ENCODE measurements at places on chromosomes 5 and 9.

GRCh38 chr5:82922086-82922734 lies 155.0 kb downstream of the TMEM167A start:
- peak; percentile 14 for DNase-seq

DNA sequence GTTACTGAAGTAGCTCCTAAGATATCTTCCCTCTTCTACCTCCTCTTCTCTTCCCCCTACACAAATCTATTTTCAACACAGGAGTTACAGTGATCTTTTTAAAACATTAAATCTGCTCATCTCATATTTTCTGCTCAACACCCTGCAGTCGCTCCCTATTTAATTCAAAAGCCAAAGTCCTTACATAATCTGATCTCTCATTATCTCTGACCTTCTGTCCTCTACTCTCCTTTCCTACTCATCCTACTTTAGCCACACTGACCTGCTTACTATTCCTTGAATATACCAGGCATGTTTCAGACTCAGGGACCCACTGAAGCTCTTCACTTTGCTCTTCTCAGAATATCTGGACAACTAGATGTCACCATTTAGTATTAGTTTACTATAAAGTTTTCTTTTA lies 87.9 kb downstream of the YTHDC2 start:
- no peak for DNase-seq

DNA sequence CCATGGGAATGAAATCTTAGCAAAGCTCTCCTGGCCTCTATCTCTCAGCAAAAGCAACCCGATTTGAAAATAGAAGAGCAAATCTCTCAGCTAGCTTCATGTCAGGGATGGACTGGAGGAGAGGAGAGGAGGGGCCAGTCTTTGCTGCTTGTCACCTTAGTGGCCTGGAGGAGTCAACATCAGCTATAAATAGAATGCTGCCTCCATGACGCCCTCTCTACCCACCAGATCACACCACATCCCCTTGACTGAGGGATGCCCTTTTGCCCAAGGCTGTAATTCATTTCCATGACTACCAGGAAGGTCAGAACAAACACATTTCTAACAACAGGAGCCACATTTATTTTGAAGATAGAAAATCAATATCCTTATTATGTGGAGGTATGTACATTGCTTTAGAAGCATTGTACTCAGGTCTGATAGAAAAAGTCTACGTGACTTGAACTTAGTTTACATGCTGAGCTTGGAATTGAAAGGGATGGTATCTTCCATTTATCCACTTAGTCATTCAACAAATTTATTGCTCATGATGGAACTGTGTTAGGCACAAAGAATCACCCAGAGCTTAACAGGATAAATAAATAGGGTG lies 92.4 kb upstream of the LIFR start:
- DNase-seq: no peak

DNA sequence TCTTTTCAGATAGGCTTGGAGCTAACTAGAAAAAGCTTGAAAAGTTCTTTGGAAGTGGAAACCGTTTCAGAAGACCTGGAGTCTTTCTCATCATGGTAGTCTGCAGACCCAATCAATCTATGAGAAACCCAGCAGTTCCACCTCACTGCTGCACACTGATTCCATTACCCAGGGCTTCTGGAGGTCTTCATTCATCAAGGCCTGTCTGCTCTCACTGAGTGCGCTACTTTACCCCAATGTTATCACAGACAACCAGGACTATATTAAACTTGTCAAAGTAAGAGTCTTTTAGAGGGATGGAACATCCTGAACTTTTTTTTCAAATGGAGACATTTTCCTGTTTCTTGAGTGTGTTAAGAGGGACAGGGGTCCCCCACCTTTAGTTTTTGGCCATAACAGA lies 93.1 kb downstream of the BOD1 start:
- DNase-seq: no peak

DNA sequence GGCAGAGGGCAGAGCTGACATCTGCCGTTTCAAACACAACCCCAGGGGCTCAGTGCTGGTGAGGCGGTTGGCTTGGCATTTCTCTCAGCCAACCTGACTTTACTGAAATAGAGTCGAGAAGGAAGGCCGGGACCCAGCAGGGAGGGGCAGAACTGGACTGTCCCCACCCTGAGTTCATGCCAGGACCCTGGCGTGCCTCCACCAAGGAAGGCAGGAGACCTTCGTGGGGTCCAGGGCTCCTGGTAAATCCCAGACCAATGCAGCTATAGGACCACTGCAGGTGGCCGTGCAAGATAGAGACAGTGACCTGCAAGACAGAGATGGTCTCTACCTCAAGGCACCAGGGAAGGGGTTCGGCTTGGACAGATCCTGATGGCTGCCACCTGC lies 132.9 kb downstream of the ROR2 start:
- no peak for DNase-seq

GRCh38 chr9:75033791-75034473 lies 5.8 kb upstream of the CARNMT1 start:
- DNase-seq: no peak

DNA sequence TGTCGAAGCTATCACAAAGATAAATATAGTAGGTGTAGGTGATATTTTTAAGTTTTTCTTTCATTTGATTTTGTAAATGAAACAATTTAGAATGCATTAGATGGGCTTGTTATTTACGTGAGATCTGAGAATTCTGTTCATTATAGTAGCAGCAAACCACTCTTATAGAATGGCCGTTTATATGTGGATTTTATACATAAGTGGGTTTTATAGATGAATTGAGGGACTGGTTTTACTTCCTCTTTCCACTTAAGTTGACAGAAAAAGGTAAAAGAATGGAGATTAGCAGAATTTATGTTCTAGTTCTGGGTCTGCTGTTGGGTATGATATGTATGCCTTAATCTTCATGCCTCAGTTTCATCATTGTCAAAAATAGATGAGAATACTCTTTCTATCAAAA lies 5.6 kb downstream of the RMI1 start:
- DNase-seq: no peak

- no peak for DNase-seq
Measured at GRCh38 chr5:174454464-174454863, 269.9 kb upstream of the MSX2 start.

GRCh38 chr9:12368569-12368968 lies 324.6 kb upstream of the TYRP1 start:
- no peak for DNase-seq

DNA sequence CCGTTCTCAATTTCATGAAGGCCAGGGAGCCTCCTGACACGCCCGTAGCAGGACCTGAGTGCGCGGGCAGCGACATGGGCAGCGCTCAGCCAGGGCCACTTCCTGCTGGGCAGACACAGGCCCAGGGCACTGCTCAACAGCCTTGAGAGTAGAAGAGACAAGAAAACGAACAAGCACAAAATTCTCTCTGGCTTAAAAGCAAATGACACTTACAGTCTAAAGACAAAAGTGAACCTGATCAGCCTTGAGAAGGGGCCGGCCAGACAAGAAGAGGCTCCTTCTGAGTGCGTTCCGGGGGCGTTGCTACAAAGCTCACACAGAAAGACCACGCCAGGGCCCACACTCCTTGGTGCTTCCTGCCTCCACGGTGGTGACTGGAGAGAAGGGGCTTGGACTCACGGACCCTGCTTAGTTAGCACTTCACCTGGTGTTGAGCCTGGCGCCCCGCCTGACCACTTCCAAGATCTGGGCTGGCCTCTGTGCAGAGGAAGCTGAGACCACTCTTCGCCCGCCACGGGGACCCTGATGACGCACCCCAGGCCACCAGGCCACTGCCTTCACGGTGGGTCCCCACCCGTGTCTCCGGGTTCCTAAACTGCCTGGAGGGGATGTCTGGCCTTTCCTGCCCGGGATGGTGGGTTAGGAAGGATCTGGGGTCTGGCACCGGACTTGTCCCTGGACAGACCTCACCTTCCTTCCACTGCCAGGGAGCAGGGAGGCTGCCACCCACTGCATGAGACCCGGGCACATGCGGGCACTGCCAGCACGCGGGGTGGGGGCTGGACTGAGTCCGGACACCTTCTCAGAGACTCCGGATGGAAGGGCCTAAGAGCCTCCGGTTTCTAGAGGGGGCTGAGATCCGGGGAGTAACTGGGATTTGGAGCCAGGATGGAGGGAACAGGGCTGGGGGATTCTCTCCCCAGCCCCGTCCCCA lies 1.3 kb downstream of the SLC12A7 start:
- DNase-seq: no peak
